Common myeloid progenitor, CD34-positive (primary cell): ENCODE measurements at places on chromosomes 5 and 9.

- no peaks in the 10 kb centered on the region for H3K36me3 ChIP-seq
- no peaks in the 10 kb centered on the region for H3K4me1 ChIP-seq
- H3K4me3 ChIP-seq, result no peak overlapping the region
- peaks cover 3% of the 10 kb centered on the region for H3K27me3 ChIP-seq
Observed at GRCh38 chr5:133713751-133714150, 101.4 kb upstream of the FSTL4 start.

- no peak overlapping the region for H3K4me3 ChIP-seq
- DNase-seq, result no peak
- no peaks in the 10 kb centered on the region for H3K36me3 ChIP-seq
- H3K27me3 ChIP-seq, result no peaks in the 10 kb centered on the region
Observed at GRCh38 chr5:143575286-143575685, 171.8 kb upstream of the NR3C1 start.

DNA sequence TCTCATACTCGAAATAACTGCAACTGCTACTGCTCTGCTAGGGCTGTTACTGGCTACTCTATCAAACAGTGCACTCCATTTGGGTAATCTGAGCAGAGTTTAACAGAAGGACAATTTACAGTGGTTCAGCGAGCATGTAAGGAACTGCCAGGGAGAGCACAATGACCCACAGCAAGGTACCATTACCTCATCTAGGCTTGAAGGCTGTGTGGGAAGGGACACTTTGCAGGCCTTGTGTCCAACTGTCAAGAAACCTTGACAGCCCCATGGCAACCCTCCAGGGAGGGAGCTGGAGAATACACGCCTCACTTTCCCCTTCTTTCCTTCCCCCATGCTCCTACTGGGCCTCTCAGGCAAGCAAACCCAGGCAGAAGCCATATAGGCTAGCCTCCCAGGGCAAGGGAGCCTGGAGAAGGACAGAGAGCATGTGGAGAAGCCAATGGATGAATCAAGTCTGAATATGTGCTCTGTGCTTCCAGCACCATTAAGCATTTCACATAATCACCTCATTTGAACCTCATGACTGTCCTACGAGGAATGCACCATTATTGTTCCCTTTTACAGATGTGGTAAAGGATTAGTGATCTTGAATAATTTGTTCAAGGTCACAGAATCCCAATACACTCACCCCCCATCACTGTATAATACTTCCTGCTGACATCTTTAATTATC lies 49.9 kb upstream of the JAK2 start:
- H3K27me3 ChIP-seq, result no peaks in the 10 kb centered on the region
- H3K4me1 ChIP-seq, result peaks cover 15% of the 10 kb centered on the region
- no peaks in the 10 kb centered on the region for H3K36me3 ChIP-seq
- no peak for DNase-seq

GRCh38 chr5:59036274-59036961 lies 453.5 kb downstream of the RAB3C start:
- DNase-seq, result no peak
- no peaks in the 10 kb centered on the region for H3K27me3 ChIP-seq
- no peak overlapping the region for H3K27ac ChIP-seq
- peak overlapping the region; percentile 11 for H3K4me3 ChIP-seq
- peaks cover 2% of the 10 kb centered on the region for H3K36me3 ChIP-seq
